ENCODE measurements at places on chromosomes 5 and 9.

DNA sequence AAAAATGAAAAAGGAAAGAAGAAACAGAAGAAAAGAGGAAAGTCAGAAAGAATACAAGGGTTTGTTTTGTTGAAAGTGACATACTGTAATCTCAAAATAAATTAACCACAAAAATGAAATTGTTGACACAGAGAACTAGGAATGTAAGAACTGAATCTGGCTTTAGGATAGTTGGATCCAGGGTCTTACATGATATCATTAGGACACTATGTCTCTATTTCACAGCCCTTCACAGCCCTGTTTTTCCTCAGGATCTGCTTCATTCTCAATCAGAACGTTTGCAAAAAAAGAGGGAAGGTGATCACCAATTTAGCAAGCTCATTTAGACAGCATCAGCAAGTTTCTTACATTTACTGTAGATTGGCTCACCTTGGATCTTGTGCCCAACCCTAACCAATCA, 188.5 kb upstream of the NREP start:
- no peak for DNase-seq

DNA sequence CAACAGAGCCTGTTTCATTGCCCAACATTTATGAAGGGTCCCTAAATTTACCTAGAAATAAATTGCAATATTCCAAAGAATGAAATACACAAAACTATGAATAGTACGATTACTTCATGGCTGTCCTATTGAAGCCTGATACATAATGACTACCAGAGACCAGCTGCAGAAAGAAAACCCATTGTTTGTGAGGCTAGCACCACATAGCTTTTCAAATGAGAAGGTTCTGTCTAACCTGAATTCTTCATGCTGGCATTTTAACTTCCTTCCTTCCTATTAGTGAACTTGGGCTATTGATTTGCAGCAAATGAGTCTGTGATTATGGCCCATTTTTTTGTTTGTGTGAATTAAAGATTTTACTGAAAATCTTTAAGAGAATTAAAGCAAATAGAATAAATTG, 47.3 kb downstream of the MEGF10 start:
- DNase-seq, result no peak

DNA sequence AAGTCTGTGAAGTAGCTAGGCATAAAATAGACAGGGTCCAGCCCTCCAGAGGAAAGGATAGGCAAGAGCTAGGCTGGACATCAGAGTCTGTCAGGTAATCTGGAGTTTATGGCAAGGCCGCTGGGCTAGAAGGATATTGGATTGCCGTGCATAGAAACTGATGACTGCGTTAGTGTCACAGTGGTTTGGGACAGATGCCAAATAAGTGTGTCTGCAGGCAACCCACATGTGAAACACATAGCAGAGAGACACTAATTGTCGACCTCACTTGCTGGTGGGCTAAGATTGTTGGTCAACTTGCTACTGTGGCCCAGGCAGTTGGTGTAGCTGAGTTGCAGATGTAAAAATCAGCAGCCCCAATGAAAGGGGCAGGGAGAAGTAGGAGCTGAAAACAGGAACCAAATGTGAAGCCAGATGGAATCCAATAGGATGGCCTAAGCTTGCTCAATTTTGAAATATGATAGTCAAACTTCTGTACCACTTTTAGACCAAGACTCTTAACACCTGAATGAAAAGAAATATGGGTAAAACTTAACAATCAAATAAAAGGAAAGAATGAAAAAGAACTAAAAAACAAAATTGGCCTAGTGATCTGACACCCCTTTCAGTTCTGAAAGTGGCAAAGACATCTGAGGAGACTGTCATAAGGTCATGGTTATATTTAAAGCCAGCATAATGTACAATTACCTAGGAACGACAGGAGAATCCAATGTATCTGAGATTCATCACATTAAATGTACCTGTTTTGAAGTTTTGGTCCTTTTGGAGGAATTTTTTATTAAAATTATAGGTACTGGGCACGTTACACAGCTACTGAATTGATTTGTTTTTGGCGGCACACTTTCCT, 243.3 kb upstream of the ACTBL2 start:
- no peak for DNase-seq

DNA sequence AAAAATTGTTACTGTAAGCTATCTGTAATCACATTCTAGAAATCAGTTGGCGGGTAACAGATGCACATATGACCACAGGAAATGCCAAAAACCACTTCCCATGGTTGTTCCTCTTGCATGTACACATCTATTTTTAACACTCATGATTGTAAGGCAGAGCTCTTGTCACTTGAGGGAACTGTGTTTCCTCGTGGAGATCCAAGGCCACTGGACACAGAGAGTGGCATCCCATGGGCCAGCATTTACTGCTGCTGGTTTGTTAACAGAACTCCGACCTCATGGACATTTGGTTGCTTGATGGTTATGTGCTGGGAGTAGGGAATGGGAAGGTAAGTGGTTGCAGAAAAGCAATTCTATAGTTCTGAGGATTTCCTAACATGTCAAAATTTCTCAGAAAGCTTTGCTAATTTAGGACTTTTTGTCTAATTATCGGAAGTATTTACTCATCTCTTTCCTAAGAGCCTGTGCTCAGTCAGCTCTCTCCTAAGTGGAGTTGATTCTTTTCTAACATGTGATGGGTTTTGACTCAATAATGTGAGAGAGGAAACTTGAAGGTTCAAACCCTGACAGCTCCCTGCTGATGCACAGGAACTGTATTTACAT, 202.0 kb upstream of the NR3C1 start:
- no peak for DNase-seq

DNA sequence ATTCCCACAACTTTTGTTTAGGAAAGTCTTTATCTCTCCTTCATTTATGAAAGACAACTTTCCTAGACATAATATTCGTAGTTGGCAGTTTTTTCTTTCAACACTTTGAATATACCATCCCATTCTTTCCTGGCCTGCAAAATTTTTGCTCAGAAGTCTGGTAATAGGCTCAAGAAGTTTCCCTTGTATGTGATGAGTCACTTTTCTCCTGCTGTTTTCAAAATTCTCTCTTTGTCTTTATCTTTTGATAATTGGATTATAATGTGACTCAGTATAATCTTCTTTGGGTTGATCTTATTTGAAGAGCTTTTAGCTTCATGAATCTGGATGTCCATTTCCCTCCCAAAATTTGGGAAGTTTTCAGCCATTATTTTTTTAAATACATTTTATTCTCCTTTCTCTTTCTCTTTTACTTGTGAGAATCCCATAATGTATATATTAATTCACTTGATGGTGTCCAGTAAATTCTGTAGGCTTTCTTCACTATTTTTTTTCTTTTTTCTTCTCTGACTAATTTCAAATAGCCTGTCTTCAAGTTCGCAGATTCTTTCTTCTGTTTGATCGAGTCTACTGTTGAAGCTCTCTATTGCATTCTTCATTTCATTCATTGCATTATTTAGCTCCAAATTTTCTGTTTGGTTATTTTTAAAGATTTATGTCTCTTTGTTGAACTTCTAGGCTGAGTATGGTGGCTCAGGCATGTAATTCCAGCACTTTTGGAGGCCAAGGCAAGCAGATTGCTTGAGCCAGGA, 37.3 kb upstream of the CKS2 start:
- no peak for DNase-seq

DNA sequence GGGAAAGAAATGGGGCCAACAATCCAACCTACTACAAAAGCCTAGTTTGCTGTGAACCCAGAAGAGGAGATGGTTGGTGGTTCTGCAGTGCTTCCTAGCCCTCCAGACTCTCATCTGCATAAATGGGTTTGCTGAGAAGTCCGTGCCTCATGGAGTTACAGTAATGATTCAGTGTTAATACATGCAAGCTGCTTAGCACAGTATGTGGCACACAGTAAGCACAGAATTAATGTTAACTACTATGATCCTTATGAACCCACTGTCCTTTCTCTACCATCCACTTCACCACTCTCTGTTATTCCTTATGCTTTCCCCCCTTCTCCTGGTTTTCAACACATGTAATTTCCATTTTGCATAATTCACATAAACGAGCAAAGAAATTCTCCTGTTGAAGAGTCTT, 100.0 kb downstream of the ACTBL2 start:
- DNase-seq, result no peak

DNA sequence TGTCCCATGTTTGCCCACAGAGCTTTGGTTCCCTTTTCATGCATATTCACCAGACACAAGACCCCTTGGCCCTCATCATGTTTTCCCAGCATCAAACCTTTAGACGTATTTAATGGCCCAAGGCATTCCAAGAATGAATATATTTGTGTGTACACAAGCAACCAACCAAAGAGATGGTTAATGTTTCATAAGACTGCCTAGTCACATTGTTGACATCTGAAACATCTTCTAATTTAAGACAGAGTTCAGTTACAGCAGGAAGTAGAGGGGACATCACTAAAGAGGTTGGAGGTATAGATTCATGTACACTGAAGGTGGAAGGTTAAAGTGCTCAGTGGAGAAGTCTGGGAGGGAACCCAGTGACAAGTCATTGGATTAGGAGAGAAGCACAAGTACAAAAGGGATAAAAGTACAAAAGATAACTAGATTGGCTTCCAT, 49.1 kb downstream of the SUSD1 start:
- no peak for DNase-seq

DNA sequence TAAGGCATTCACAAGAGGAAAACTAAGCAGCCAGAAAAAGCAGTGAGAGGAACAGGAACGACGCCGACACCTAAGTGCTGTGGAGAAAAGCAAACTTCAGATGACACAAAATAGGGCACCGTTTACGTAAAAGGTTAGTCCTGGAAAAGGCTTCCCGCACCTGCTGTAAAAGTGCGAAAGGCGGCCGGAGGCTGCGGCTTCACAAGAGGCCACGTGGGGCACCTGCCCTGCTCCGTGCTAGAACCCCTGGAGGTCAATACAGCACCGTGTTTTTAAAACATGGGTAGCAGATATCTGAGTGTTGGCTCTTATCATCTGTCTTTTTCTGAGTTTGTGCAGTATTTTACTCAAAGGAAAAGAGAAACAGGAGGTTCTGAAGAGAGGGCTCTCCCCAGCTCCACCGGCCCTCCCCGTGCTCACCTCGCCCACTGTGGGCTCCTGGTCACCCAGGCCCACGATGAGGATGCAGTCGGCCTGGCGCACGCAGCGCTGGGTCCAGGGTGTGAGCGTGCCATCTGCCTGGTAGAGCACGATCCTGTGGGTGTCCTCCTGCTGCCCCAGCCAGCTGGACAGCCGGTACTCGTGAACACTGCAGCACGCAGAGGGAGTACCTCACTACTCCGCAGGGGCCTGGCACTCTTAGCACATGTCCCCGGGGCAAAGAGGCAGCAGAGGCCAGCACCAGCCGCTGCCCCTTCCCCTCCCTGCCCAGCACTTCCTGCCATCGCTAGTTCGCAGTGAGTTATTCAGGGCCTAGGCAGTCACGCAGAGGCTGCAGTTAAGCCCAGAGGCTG, 21.0 kb upstream of the NSMF start:
- DNase-seq, result no peak

DNA sequence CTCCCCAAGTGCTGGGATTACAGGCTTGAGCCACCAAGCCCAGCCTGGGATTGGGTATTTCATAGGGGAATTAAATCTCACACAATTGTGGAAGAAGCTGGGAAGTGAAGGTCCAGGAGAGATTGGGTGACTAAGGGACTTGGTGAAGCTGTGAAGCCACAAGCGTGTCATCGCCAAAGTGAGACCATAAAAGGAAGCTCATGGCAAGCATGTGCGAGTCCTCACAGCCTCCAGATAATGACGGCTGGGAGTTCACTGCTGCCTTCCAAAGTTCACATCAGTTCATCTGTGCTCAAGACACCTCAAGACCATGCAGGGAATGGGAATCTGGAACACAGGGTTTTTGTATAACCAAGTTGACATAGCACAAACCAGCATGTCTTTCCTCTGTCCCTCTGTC, 210.6 kb downstream of the MARCHF11 start:
- DNase-seq, result no peak

GRCh38 chr5:109469896-109470662, 60.3 kb upstream of the PJA2 start:
- no peak for DNase-seq

- peak; percentile 62 for DNase-seq
Measured at GRCh38 chr5:1294835-1295649, at the start of gene TERT. Gene TERT (minus strand): TSS chr5:1295068. CDS start chr5:1294989, 79 bp downstream.

DNA sequence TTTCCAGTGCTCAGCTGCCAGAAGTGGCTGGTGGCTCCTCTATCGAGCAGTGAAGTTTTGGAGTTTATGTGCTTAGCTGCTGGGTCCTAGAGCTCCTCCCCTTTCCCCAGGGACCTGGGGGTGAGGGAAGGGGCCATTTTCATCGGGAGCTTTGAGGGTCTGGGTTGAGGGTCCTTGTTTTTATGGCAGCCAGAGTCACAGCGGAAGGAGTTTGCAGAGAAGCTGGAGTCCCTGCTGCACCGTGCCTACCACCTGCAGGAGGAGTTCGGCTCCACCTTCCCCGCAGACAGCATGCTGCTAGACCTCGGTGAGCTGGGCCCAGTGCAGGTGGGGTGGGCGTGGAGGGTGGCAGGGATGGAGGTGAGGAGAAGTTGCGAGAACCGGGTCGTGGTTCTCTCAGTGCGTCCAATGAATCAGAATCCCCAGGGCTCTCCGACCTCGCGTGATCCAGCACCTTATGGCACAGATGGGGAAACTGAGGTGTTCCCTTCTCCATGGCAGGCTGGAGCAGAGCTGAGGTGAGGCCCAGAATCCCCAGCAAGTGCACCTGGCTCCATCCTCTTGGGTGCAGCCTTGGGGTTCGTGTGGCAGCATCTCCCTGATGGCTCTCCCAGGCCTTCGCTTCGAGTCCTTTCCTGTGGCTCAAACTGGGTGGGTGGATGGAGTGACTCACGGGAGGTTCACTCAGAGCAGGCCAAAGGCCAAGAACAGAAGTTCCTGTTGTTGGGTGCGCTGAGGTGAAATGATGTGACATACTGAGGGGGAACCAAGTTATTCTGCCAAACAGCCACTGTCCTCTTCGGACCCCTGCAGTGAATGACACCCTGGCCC, 21.7 kb upstream of the DOLPP1 start:
- no peak for DNase-seq

DNA sequence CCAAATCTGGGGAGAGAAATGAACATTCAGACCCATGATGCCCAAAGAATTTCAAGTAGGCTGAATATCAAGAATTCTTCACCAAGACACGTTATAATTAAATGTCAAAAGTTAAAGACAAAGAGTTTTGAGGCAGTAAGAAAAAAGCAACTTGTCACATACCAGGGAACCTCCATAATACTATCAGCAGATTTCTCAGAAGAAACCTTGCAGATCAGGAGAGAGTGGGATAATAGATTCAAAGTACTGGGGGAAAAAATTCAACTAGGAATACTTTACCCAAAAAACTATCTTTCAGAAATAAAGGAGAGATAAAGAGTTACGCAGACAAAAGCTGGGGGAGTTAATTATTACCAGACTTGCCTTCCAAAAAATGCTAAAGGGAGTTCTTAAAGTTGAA, 516.0 kb downstream of the CETN3 start:
- DNase-seq, result no peak

DNA sequence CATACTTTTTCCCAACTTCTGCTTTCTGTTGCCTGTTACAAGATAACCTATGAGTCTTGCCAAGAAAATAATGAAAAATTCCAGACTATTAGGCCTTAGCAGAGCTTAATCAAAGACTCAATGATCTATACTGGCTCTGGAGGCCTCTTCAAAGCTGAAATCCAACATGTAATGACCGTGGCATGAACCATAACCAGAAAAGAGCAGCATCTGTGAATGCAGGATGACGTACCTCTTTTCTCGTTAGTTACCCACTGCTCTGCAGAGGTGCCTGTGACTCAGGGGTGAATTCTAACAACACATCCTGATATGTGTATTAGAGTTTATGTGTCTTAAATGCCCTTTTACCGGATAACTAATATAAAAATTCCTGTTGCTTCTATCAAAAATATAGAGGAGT, 645.4 kb downstream of the PRELID2 start:
- no peak for DNase-seq
